Mononuclear cell (primary cell): ENCODE measurements at places on chromosomes 1 and 21. TPM values are rescaled to one million over a fixed set of nuclear protein-coding genes. Genes with fewer than 3 reads are reported as not detected.

Gene BTBD8
- total RNA-seq: 2.0 TPM

Gene GIPC2
- total RNA-seq: under 0.01 TPM

Gene C1orf53
- total RNA-seq: not detected

Gene SPRR2A
- total RNA-seq: not detected

Gene EEIG2
- total RNA-seq: 22.9 TPM

Gene TTLL10
- 0.42 TPM for total RNA-seq

Gene EDN2
- not detected for total RNA-seq

Gene EXTL2
- total RNA-seq: 2.4 TPM

Gene SMCP
- total RNA-seq: not detected

Gene HAO2
- not detected for total RNA-seq

Gene TRIM67
- total RNA-seq: under 0.01 TPM

Gene FCRL5
- total RNA-seq: 6.6 TPM

Gene TRIM58
- total RNA-seq: 15.2 TPM

Gene TAS1R1
- 0.10 TPM for total RNA-seq

Gene GPATCH4
- 15.0 TPM for total RNA-seq

Gene FYB2
- not detected for total RNA-seq

Gene HOOK1
- 8.8 TPM for total RNA-seq

Gene FNBP1L
- 2.2 TPM for total RNA-seq

Gene CAMK1G
- 0.10 TPM for total RNA-seq

Gene TPTE
- not detected for total RNA-seq

Gene BRINP3
- total RNA-seq: not detected

Gene MRPL20
- total RNA-seq: 39.5 TPM

Gene KCNJ9
- not detected for total RNA-seq

Gene DPM3
- total RNA-seq: 14.0 TPM

Gene TIAM1
- total RNA-seq: 40.0 TPM

Gene SAMSN1
- 149 TPM for total RNA-seq

Gene GNG4
- total RNA-seq: 0.10 TPM

Gene MNDA
- 31.8 TPM for total RNA-seq

Gene FAM177B
- total RNA-seq: 0.63 TPM

Gene HEYL
- not detected for total RNA-seq

Gene LRRN2
- not detected for total RNA-seq

Gene ADCY10
- not detected for total RNA-seq

Gene SOX13
- 0.42 TPM for total RNA-seq

Gene RHCE
- total RNA-seq: not detected

Gene RHEX
- not detected for total RNA-seq

Gene LINGO4
- total RNA-seq: under 0.01 TPM

Gene DYNLT5
- 0.10 TPM for total RNA-seq
